ENCODE measurements at places on chromosomes 3 and 15.

GRCh38 chr3:183018421-183019192, 38.3 kb upstream of the DCUN1D1 start:
- DNase-seq: no peak

DNA sequence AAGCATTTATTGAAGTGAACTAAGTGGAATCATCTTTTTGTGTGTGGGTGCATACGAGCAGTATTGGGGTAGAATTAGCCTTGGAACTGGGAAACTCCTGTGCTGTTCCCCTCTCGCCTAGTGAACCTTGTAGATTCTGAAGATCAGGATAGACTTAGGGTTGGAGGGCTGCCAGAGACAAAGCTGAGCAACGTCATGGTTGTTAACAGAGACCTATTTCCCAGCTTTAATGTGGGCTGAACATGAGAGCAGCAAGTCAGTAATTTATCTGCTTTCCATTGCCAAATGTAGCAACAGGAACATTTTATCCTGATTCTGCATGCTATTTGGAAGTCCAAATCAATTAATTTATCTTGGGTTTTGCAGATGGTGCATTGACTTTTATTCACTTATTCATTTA, 246.6 kb downstream of the IL20RB start:
- DNase-seq: no peak

GRCh38 chr3:37985637-37986320, 4.8 kb upstream of the VILL start:
- no peak for DNase-seq

GRCh38 chr3:3127432-3128010, 781 bp downstream of the TRNT1 start:
- no peak for DNase-seq

DNA sequence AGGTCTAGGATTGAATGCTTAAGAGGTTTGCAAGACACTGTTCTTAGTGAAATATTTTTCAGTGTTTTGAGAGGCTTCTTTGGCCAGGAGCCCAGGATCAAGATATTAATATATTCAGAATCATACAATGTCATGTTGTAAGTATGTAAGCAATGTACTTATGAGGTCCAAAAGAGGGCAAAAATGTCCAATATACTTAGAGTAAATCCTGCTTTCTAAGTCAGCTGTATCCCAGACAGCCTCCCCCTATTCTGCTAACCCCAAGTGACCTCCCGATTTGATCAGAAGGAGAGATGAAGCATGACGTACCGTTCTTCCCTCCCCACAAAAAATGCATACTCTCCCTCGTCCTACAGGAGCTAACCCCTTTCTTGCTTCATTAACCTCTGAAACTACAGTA, 70.9 kb downstream of the CHAC1 start:
- no peak for DNase-seq

DNA sequence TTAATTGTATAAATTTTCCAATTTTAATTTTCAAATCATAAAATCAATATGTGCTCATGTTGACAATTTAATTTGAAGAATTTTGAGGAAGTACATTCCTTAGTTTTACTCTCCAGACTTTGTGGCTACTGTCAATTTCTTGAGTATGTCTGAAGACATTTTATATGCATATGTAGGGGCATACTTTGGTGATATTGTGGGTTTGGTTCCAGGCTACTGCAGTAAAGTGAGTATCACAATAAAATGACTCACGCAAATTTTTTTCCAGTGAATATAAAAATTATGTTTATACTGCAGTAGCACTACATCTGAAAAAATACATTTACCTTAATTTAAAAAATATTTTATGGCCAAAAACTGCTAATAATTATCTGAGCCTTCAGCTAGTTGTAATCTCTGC, 123.2 kb upstream of the PLCL2 start:
- no peak for DNase-seq

DNA sequence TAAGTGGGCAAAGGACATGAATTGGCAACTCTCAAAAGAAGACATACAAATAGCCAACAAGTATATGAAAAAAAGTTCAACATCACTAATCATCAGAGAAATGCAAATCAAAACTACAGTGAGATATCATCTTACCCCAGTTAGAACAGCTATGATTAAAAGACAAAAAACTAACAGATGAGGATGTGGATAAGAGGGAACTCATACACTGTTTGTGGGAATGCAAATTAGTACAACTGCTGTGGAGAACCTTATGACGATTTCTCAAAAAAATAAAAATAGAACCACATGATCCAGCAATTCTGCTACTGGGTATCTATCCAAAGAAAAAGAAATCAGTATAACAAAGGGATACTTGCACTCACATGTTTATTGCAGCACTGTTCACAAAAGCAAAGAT, 28.6 kb downstream of the NEK10 start:
- no peak for DNase-seq

DNA sequence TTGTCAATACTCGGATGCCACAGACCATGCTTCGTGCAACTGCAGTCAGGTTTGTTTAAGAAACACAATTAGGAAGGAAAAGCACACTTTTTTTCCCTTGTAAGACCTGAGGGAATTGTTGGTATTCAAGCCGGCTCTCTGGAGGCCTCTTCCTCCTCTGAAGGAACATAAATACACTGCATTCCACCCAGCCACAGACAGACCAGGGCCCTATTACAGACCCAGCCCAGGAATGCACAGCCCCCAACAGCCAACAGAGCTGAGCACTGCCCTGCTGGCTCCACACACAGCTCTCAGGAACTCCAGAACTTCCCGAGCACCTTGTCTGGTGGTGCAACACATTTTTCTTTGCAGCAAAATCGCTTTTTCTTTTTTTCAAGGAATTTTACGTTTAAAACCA, 488.7 kb upstream of the PROK2 start:
- DNase-seq: no peak

GRCh38 chr15:100602823-100603393, 519 bp downstream of the ASB7 start:
- DNase-seq: peak; percentile 33

GRCh38 chr3:189300345-189300744, 128.6 kb downstream of the TPRG1 start:
- DNase-seq: no peak

DNA sequence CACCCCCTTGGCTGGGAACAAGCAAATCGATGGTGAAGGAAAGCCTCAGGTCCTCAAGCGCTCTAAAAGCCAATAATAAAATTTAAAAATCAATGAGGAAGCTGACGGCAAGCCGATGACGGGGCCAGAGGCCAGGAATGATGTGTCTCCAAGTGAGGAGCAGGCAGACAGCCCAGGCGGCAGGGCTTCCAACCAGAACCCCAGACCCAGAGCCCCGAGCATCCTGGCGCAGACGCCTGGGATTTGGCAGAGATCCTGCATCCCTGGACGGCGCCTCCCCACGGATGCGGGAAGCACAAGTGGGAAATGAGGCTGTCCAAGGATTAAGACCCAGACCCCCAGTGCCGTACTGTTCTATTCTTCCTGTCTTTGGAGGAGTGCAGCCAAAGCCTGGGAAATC, 123.0 kb upstream of the PROK2 start:
- DNase-seq: no peak

- DNase-seq: no peak
These were observed 203.3 kb downstream of the MFSD1 start for GRCh38 chr3:159005137-159005536.

- DNase-seq: no peak
These were observed 685.2 kb downstream of the TBL1XR1 start for GRCh38 chr3:176512037-176512436.

- DNase-seq: no peak
These were observed 68.4 kb upstream of the RAP2B start for GRCh38 chr3:153093629-153094028.

DNA sequence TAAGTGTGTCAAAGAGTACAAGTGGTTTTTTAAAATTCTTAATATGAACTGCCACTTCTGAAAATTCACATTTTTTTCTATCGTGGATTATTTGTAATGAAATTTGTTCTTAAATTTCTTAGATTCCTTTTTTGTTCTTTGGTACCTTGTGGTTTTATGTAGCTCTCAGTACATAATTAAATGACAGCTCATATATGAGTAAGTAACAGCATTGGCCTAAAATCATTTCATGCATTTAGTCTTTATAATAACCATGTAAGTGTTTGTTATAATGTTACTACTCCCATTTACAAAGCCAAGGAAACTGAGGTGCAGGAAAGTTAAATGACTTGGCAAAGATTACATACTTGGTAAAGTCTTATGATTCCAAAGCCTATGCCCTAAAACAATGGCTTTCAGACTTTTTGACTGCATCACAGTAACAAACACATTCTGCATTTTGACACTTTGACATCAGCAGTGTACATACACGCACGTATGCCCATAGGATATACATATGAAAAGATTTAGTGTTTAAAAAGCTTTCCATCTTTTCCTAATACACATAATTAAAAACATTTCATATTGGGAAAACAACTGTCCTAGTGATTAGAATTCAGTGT, 14.9 kb downstream of the SPRED1 start:
- DNase-seq: no peak

- DNase-seq: no peak
These were observed 62.8 kb downstream of the ITGB5 start for GRCh38 chr3:124824286-124824915.

DNA sequence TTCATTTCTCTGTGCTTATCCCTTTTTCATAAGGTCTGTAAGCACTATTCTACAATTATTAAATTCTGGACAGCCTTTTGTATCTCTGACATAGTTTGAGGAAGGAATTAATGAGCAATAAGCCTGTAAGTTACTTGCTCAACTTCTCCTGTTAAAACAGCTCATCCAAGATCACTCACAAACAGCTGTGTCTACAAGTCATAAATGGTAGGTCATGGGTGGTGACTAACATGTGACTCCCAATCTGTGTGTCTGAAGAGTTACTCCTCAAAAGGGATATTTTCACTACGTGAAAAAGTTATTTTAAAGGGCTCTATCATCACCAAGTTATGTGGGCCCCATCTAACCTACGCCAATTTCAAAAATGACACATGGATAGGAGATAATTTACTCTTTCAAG, 145.2 kb upstream of the CBLB start:
- DNase-seq: no peak

GRCh38 chr15:70299931-70300869, 202.5 kb upstream of the TLE3 start:
- DNase-seq: peak; percentile 70

DNA sequence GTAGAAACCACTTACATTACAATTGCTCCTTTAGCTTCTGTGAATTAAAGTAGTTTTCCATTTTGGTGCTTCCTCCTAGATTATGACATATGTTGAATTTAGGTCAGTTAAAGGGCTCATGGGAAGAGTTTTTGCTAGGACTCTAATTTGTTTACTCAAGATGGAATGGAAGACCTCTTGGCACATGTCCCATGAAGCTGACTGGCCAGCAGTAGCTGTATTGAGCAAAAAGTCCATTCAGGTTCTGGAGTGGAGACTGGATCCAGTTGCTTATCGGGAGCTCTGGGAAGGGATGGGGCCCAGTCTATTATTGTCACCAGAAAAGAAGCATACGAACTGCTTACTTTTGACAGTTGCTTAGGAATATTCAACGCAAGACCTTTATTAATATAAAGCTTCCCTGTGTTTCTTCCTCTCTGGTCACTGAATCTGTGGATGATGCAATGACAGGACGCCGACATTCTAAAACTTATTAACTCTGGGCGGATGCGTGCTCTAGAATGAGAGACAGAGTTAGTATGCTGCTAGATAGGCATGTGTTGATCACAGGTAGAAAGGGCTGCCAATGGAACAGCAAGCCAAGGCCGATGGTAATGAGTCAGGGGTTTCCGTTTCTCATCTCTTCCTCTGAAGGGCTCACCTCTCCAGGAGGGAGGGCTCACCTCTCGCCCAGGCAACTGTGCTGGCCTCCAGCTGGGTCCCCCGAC, 155.8 kb downstream of the NR1D2 start:
- DNase-seq: no peak

- DNase-seq: no peak
These were observed 191.4 kb downstream of the TBL1XR1 start for GRCh38 chr3:177005718-177006405.

DNA sequence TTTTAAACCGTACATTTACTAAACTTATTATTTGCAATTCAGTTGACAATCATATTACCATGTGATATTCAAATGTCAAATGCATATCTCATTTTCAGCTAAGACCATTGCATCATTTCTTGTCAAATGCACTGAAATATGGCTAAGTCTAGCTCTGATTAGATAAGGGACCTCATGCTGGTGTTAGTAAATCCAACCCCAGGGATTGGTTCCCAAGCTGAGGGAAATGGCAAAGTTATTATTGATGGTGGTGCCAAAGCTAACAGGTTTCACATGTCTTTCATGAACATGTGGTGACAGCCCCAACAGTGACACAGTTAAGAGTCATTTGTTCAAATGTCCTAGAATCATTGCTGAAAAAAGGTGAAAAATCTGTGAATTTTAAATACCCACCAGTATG, 641.1 kb downstream of the MECOM start:
- no peak for DNase-seq

DNA sequence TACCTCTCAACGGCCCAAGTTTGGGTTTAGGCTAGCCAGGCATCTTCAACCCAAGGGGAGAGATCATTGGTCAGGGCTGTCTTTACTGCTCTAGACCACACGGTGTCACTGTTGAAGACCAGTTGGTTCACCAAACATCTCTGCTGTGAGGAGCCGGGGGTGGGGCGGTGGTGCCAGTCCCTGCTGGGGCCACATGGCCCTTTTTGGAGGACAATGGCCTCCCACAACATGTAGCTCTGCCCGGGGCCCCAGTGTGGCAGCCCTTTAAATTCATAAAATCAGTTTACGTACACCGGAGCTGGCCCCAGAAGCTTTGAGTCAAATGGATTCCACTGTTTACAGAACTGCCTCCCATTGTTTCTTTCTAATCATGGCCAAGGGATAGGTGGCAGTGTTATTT, 19.1 kb upstream of the TM4SF18 start:
- peak; percentile 2 for DNase-seq

- no peak for DNase-seq
These were observed 113.8 kb downstream of the ITPR1 start for GRCh38 chr3:4606911-4607310.

DNA sequence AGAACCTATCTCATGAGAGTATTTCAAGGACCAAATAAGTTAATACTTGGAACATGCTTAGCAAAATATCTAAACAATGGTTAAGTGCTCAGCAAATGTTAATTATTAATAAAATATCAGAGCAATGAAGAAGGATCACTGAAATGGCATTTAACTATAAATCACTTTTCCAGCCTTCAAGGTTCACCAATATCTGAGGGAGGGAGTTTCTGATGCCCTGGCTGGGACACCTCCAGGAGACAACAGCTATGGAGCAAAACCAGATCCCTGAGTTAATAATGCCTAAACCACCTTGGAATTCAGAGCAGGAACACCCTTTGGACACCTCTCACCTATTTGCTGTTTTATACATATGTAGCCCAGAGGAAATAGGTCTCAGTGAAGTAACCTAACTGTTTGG, 6.4 kb upstream of the FAM174B start:
- DNase-seq: no peak

DNA sequence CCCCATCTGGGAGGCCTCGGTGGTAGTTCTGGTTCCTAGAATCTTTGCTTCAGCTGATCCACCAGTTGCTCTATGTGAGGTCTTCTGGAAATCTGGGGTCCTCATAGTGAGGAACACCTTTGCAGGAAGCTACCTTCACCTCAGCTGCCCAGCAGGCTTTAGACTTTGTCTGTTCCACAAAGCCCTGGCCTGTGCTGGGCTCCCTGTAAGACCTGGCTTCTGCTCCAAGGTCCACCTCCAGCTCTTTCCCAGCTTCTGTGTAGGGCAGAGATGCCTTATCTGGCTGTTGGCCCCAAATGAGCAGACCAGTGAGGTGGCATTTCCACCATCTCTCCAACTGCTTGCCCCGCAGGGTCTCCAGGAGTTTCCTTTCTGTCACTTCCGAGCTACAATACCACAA, 8.2 kb upstream of the HOMER2 start:
- DNase-seq: no peak

- no peak for DNase-seq
These were observed 307.2 kb upstream of the NDN start for GRCh38 chr15:23994273-23994672.
